IMR-90 (cell line): ENCODE measurements at places on chromosomes 3 and 15. TPM values are rescaled to one million over a fixed set of nuclear protein-coding genes. Genes with fewer than 3 reads are reported as not detected.

MAGEL2 gene
- under 0.01 and 0.18 TPM in 2 replicates for total RNA-seq

DNA sequence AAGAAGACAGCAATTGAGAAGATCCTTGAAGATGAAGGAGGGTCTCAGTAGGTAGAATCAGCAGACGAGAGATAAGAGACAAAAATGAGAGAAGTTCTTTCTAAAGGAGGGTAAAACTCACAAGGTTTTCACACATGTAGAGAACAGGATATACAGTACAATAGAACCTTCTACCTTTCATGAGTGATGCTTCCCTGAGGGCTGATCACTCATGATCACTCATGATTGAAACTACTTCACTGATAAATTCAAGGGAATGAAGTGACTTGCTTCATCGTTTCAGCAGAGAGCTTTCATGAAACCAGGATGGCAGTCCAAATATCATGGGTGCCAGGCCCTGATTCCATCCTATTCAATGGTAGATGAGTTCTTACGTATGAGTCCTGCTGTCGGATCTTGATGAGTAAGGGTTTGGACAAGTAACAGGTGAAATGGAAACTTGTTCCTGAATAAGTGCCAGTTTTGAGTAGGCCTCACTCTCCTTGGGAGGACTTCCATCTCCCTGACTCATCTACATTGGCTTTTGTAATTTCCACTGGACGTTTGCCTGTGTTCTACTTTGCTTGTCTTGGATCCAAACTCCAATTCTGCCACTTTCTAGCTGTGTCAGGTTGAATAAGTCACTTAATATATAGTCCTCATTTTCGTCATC, 9.6 kb upstream of the CLDN16 start:
- no peaks in the 10 kb centered on the region; the same call in 1 of the 2 replicates for H3K4me1 ChIP-seq
- no peaks in the 10 kb centered on the region for H3K27me3 ChIP-seq
- H3K27ac ChIP-seq = no peak overlapping the region

- peak; percentile 38 for DNase-seq
- no peaks in the 10 kb centered on the region for H3K36me3 ChIP-seq
- peak overlapping the region; percentile 13; the same call in 1 of the 2 replicates for H3K27ac ChIP-seq
Observed at GRCh38 chr3:55246033-55246432, 241.1 kb downstream of the WNT5A start.

DNA sequence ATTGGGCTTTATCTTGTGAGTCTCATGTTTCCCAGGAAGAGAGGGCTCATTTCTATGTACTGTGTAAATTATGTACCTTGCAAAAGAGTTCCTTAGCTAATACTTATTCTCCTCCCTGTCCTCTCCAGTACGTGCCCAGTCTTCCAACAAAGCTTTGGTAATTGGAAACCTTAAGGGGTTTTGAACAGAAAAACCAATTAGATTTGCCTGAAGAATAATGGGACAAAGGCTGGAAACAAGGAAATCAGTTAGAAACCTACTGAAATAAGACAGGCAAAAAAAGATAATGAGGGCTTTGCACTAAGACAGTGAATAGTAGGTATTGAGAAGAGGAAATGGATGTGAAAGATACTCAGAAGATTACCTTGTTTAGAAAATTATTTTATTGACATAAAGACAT, 82.5 kb downstream of the SPRED1 start:
- H3K36me3 ChIP-seq = peaks cover 7% of the 10 kb centered on the region
- H3K27me3 ChIP-seq = no peaks in the 10 kb centered on the region
- no peak overlapping the region for H3K27ac ChIP-seq
- H3K4me1 ChIP-seq = no peaks in the 10 kb centered on the region
- no peak for DNase-seq

FSD2 gene
- total RNA-seq = not detected in 2 replicates

DNA sequence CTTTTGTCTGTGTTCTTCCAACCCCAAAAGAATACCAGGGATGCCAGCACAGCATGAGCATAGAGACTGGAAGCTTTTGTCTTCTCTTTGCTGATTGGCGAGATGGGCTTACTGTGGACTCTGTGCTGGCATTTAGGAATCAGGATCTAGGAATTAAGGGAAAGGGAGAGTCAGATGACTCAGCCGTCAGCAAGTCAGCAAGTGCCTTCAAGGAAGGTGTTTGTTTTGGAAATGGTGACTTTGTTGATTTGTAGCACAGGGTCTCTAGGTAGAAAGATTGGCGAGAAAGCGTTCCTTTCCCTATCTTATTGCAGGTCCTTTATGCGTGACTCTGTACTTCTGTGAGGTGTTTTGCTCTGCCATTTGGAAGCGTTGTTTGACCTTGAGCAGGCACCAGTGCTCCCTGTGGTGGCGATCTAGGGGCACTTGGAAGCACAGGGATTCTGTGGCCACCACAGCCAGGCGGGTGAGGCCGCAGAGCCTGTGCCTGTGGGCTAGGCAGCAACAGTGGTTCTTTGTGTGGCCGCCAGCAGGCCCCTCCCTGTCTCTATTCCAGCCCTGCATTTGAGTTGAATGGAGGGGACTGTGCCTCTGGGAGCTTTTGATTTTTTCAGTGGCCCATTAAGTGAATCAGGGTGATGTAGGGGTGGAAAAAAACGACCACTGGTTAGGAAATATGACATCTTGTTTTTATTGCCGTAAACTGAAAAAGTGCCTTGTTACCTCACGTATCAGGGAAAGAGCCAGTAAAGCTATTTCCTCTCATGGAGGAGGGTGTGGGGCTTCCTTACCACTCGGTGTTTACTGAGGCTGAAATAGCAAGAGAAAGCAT, 19.0 kb downstream of the FAN1 start:
- peak; percentile 50 for DNase-seq
- H3K27me3 ChIP-seq = no peaks in the 10 kb centered on the region; the same call in 1 of the 2 replicates
- no peak overlapping the region for H3K4me3 ChIP-seq
- peaks cover 20% of the 10 kb centered on the region for H3K4me1 ChIP-seq
- no peak overlapping the region for H3K27ac ChIP-seq

TRIM59 gene
- 65.4 and 68.3 TPM in 2 replicates for total RNA-seq

GRCh38 chr3:31610700-31611275, 78.1 kb downstream of the STT3B start:
- no peaks in the 10 kb centered on the region for H3K4me1 ChIP-seq
- H3K36me3 ChIP-seq = peaks cover 5% of the 10 kb centered on the region
- H3K27ac ChIP-seq = no peak overlapping the region
- no peaks in the 10 kb centered on the region for H3K27me3 ChIP-seq
- H3K4me3 ChIP-seq = no peak overlapping the region

DNA sequence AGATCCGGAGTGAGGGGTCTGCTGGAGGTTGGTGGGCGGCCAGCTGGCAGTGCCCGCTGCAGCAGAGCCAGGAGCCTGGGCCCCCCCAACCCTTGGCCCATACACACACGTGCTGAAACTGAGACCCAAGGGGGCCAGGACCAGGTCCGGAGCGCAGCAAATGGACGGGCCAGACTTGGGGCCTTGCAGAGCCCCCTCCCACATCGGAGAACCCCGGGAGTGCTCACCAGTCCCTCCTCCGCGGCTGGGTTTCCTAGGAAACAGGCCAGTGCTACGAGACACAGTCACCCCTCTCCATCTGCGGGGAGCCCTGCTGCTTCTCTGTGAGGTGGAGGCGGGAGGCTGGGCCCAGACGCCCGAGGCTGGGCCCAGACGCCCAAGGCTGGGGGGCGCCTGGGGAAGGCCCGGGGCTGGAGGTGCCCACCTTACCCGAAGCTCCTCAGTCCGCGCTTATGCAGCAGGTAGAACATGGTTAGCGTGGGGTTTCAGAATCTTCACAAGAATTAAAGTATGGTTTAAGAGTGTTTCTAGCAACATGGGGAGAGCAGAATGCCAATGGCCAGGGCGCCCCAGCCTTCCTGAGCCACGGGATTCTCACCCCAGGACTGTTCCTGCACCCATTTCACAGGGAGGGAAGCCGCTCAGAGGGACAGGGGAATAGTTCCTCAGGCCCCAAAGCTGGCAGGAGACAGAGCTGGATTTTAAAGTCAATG, 135.0 kb upstream of the PRR20G start:
- no peaks in the 10 kb centered on the region for H3K36me3 ChIP-seq
- H3K27ac ChIP-seq = no peak overlapping the region
- H3K27me3 ChIP-seq = peaks cover 52% of the 10 kb centered on the region
- DNase-seq = no peak

DNA sequence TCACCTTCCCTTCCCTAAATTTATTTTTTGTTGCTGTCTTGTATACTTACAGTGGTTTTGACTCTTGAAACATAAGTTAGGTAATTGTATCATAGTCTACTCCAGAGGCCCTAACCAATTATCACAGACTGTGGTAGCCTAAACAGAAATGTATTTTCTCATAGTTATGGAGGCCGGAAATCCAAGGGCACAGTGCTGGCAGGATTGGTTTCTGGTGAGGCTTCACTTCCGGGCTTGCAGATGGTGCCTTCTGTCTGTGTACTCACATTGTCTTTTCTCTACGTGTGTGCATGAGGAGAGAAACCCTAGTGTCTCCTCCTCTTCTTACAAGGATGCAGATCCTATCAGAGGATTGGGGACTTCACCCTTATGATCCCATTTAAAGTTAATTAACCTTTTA, 290.2 kb upstream of the KCNMB2 start:
- H3K27ac ChIP-seq = no peak overlapping the region
- H3K36me3 ChIP-seq = no peaks in the 10 kb centered on the region
- no peak overlapping the region for H3K4me3 ChIP-seq
- no peaks in the 10 kb centered on the region for H3K27me3 ChIP-seq
- no peak for DNase-seq

LSAMP gene
- 7.9 and 8.1 TPM in 2 replicates for total RNA-seq

- 0 out of 2 replicates have a peak, but pooled peaks cover 2% of the 10 kb centered on the region for H3K4me1 ChIP-seq
- DNase-seq = peak; percentile 41
- H3K36me3 ChIP-seq = peaks cover 12% of the 10 kb centered on the region
- no peaks in the 10 kb centered on the region for H3K27me3 ChIP-seq
- H3K4me3 ChIP-seq = peak overlapping the region; percentile 69
- H3K27ac ChIP-seq = peak overlapping the region; percentile 82
Observed at GRCh38 chr3:40309925-40310695, 603 bp downstream of the EIF1B start.

CXCR6 gene
- total RNA-seq = under 0.01 TPM in 1 of 2 replicates, not detected in the other

ISLR2 gene
- total RNA-seq = not detected in 2 replicates

GOLGA8T gene
- total RNA-seq = not detected in 2 replicates

- no peak overlapping the region for H3K27ac ChIP-seq
- H3K27me3 ChIP-seq = no peaks in the 10 kb centered on the region
- H3K4me1 ChIP-seq = no peaks in the 10 kb centered on the region
- peaks cover 83% of the 10 kb centered on the region for H3K36me3 ChIP-seq
- H3K4me3 ChIP-seq = no peak overlapping the region
- no peak for DNase-seq
Observed at GRCh38 chr3:187725653-187726370, 19.5 kb downstream of the BCL6 start.

GRCh38 chr3:149181182-149181581, 40.4 kb downstream of the CP start:
- H3K27ac ChIP-seq = no peak overlapping the region
- H3K36me3 ChIP-seq = peaks cover 3% of the 10 kb centered on the region
- no peaks in the 10 kb centered on the region for H3K27me3 ChIP-seq
- H3K4me1 ChIP-seq = peaks cover 12% of the 10 kb centered on the region

DNA sequence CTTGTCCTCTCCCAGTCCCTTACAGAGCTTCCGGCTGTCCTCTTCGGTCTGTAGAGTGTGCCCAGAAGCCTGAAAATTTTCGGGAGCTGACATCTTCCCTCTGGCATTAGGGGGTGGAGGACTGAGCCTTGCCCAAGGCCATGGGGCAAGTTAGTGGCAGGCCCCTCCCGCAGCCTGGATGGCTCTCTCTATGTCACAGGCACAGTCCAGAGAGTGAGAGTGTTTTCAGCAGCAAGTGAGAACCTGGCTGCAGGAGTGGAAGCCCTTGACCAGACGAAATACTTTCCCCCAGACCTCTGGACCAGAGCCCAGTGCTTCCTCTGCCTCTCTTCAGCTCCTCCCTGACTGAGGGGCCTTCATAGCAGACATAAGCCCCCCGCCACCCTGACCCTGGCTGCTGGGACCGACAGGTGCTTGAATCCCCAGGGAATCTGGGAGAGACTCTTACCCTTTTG, 50.5 kb upstream of the SEC22A start:
- no peak overlapping the region for H3K4me3 ChIP-seq
- no peaks in the 10 kb centered on the region for H3K27me3 ChIP-seq
- peaks cover 59% of the 10 kb centered on the region for H3K36me3 ChIP-seq
- no peak overlapping the region for H3K27ac ChIP-seq
- no peak for DNase-seq

SCAANT1 gene
- not detected in 2 replicates for total RNA-seq

DNA sequence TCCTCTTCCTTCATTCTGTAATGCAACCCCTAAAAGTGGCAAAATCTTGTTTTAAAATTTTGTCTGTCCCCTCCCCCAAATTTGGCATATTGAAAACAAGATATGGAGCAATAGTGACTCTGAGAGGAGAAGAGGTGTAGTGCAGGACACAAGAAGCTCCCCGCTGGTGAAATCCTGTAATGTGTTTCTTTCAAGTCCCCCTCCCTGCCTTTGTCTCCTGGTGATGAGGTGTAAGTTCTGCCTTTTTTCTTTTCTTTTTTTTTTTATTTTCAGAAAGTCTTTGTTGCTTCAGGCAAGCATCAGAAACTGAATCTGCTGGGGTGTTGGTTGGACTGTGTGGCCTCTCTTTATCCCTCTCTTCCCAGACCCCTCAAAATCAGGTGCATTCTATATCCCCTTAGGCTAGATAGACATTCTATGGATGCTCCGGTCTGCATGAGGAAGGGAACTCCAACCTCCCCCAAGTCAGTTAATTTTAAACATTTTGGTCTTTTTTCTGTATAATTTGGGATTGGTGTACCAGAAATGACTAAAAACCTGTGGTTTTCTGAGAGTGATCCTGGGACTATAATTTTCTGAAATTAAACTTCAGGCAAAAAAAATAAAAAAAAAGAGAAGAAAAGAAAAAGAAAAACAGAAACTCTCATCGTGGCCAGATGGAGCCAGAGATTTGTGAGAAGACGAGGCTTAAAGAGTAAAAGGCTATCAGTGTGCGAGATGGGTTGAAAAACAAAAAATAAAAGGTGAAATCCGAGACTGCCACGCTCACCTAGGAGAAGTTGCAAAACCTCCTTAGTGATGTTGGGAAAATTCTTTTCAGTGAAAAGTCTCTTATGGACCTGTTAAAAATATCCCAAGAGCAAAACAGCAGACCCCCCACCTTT, 21.4 kb downstream of the ACKR2 start:
- no peak overlapping the region for H3K27ac ChIP-seq
- peaks cover 15% of the 10 kb centered on the region for H3K27me3 ChIP-seq
- no peak overlapping the region for H3K4me3 ChIP-seq
- no peaks in the 10 kb centered on the region for H3K36me3 ChIP-seq

- peaks cover 2% of the 10 kb centered on the region; the same call in 1 of the 2 replicates for H3K36me3 ChIP-seq
- H3K4me3 ChIP-seq = no peak overlapping the region
- H3K27ac ChIP-seq = no peak overlapping the region
- peaks cover 3% of the 10 kb centered on the region; the same call in 1 of the 2 replicates for H3K4me1 ChIP-seq
Observed at GRCh38 chr3:188416041-188416440, 262.1 kb downstream of the LPP start.

DNA sequence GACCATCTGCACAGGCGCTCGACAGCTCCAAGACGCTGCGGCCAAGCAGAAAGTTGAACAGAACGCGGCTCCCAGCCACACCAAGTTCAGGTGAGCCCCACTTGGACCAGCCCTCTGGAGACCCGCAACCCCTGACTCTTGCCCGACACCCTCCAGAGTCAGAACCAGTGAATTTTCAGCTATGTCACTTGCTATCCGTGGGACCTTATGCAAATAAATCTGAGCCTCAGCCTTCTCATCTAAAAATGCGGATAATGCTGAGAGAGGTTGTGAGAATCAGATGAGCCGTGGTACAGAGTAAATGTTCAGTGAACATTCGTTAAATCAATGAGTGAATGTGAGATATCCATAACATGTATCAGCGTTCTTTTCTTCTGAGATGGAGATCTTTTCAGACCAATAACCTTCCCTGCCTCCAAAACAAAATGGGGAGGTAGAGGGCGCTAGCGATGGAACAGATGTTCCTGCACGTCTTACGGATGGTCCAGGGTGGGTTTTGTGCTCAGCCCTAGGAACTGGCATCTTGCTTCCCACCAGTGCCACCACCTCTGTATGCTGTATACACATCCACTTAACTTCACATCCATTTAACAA, 524 bp downstream of the MRPS11 start:
- no peaks in the 10 kb centered on the region for H3K27me3 ChIP-seq
- H3K4me1 ChIP-seq = peaks cover 7% of the 10 kb centered on the region
- peak overlapping the region; percentile 77 for H3K27ac ChIP-seq
